ENCODE measurements at places on chromosomes 2 and 18.
A peak's percentile ranks its signal among the peaks of the same experiment; 100 is the strongest.

DNA sequence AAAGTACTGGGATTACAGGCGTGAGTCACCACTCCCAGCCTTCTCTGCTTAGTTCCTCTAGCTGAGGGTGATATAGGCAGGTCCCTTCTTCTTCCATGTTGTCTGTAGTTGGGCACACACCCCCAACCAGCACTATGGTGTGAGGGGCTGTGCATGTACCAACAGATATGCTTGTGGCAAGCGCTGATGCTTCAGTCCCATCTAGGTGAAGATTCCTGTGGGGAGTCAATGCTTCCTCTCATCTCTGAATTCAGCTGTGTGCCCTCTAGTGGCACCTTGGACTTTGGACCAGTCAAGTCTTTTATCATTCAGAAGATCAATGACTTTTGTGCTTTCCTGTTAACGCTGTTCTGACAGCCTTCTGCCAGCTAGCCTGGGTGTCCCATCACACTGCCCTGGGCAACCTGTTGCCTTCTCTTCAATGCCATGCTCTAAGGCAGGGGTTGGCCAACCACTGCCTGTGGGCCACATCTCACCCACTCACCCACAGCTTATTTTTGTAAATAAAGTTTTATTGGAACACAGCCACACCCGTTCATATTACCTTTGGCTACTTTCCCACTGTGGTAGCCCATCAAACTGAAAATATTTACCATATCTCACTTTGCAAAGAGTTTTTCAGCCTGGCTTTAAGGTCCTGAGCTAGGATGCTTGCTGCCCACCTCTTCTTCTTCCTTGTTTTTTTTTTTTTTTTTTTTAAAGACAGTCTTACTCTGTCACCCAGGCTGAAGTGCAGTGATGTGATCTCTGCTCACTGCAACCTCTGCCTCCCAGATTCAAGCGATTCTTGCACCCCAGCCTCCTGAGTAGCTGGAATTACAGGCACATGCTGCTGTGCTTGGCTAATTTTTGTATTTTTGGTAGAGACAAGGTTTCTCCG lies 51.0 kb downstream of the NPAS2 start:
- DNase-seq = peak; percentile 22

GRCh38 chr2:48207851-48208250 lies 301.6 kb upstream of the FBXO11 start:
- DNase-seq = no peak

DNA sequence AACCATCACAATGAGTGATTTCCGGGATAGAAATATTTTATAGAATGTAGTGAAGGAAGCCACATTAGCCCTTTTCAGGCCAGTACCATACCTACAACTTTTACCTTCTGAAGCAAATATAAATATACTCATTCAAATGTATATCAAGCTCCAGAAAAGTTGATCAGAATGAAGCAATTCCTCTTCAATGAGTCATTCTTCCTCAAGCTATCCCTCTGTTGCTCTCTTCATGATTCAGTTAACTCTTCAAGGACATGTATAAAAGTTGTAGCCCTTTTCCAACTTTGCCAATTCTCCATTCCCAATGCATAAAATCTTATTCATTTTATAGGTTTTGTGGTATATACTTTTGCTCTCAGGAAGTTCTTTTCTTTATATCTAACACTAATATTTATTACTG lies 242.1 kb upstream of the RGPD4 start:
- DNase-seq = no peak

GRCh38 chr2:96843538-96844268 lies at the start of gene ANKRD23:
TSS of gene ANKRD23 (minus strand) at chr2:96844021. CDS start at chr2:96843992, 29 bp downstream.
- DNase-seq = no peak

DNA sequence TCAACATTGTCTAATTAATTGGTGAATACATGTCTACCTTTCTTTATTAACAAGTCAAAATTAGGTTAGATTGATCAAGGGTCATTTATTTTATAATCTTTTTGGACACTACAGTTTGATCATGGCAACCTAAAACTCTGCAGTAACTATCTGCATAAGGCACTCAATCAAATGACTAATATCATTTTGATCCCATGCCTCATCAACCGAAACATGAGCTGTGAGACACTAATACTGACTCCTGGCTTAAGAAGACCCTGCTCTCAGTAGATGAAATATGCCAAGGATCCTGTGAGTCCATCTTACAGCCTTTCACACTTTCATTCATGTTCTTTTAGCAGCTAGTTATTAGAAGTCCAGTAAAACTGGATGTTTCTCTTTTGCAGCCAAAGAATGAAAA lies 169.4 kb upstream of the CAVIN2 start:
- DNase-seq = no peak

- DNase-seq = no peak
Measured at GRCh38 chr2:156311976-156312375, 20.5 kb downstream of the NR4A2 start.

- no peak for DNase-seq
Measured at GRCh38 chr2:215499331-215499730, 63.5 kb upstream of the FN1 start.

- DNase-seq = no peak
Measured at GRCh38 chr18:75029481-75029880, 179.5 kb downstream of the PTGR3 start.

- DNase-seq = peak; percentile 98
Measured at GRCh38 chr2:121075006-121075551, 209.9 kb downstream of the TFCP2L1 start.

- peak; percentile 90 for DNase-seq
Measured at GRCh38 chr2:47076586-47077441, 78.3 kb downstream of the STPG4 start.

DNA sequence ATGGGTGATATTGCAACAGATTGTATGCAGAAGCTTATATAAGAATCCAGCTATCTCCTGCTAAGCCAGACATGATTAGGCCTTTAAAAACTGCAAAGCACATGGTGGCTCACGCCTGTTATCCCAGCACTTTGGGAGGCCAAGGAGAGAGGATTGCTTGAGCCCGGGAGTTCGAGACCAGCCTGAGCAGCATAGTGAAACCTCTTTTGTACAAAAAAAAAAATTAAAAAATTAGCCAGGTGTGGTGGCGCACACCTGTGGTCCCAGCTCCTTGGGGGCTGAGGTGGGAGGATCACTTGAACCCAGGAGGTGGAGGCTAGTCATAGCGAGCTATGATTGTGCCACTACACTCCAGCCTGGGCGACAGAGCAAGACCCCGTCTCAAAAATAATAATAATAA lies 204.6 kb downstream of the TNS1 start:
- no peak for DNase-seq

GRCh38 chr2:9652898-9653479 lies 22.2 kb upstream of the YWHAQ start:
- DNase-seq = no peak

- DNase-seq = no peak
Measured at GRCh38 chr2:30847329-30847728, 40.1 kb upstream of the CAPN13 start.

DNA sequence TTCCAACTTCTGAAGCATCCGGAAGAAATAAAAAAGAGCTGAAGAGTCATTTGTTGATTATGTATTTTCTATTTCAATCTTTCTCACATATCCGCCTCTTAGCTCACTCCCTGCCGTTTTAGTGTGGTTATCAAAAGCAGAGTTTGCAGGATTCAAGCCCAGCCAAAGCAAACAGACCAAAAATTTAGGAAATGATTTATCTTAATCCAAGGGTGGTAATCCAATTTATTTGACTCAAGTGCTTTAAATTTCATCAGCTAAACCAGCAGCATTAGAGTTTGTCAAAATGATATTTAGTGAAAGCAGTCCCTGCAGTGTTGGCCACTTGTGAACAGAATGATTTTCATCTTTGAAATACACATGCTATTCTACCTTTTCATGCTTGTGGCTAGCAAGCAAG lies 129.3 kb upstream of the CCDC68 start:
- no peak for DNase-seq

GRCh38 chr2:81436256-81436655 lies 1131.7 kb upstream of the LRRTM1 start:
- DNase-seq = no peak

- peak; percentile 42 for DNase-seq
Measured at GRCh38 chr2:20381457-20381856, 30.8 kb upstream of the PUM2 start.

DNA sequence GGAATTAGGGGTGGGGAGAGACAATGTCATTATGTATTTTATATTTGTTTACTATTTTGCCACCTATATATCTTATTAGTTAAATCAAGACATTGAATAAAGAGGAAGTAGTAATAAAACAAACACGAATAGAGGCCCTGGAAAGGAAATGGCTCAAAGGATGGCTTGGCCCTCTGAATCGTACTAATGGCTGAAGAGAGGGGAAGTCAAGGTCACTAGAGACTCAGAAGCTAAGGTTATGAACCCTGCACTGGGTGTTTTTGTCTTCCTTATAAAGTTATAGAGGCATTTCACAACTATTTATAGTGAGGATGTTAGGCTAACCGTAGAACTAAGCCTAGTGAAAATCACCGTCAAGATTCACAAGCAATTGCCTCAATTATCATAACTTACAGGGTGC lies 685.9 kb downstream of the ARHGAP15 start:
- DNase-seq = no peak

- no peak for DNase-seq
Measured at GRCh38 chr18:26888259-26888658, 22.8 kb upstream of the AQP4 start.

DNA sequence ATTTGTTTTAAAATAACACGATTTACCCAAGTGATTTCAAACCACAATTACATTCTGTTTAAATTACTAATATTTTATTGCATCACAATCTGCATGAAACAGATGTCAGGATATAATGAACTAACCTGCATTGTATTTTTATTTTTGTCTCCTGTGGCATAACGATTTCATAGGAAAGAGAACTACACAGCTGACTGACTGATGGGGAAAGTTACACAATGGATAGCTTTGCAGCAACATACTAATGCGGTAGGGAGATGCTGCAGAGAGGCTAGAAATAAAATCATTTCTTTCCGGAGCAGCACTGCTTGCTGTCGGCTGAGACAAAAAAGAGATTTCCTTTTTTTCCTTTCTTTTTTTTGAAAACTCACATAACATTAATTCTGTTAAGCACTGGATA lies 36.9 kb downstream of the SCN1A start:
- DNase-seq = no peak

DNA sequence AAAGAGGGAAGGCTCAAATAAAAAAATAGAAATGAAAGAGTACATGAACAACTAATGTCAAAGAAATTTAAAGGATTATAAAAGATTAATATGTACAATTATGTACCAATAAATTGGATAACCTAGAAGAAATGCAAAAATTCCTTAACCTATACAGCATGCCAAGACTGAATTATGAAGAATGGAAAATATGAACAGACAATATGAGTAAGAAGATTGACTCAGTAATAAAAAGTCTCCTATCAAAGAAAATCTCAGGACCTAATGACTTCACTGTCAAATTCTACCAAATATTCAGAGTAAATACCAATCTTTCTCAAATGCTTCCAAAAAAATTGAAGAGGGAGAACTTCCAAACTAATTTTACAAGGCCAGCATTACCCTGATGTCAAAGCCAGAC lies 120.2 kb upstream of the SPOPL start:
- DNase-seq = no peak
